ENCODE measurements at places on chromosomes 6 and 20.
A peak's percentile ranks its signal among the peaks of the same experiment; 100 is the strongest.

GRCh38 chr6:107699697-107700325 lies 124.3 kb downstream of the SCML4 start:
- DNase-seq, result no peak

DNA sequence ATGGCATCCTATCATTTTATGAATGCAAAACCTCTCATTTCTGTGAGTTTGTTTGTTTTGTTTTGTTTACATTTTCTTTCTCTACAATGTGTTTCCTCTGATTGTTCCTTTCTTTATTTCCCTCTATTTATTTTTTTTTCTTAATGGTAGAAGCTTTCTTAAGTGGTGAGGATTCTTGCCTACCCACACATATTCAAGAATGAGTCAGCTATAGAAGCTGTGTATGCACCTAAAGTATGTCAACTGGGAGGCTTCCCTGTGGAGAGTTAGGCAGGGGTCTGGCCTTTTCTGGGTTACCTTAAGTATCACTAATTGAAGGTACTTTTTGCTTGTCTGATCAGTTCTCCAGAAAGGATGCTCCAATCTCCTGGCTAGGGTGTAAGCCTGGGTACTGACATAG lies 354.0 kb downstream of the ESR1 start:
- DNase-seq, result no peak

DNA sequence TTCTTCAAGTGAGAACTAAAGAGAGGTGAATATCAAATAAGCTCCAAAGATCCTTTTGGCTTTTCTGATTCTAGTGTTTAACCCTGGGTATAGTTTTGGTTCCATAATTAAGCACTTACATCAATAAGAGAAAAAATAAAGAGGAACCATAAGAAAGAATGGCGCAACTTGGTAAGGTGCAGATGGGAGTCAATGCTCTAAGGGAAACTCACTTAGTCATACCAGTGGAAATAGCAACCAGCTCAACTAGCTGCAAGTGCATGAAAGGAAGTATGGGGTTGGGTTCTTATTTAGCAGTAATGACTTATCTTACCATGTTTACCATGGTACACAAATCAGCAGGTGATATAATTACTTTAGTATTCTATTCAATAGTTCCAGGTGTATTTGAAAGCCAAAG lies 296.5 kb upstream of the RUNX2 start:
- no peak for DNase-seq

DNA sequence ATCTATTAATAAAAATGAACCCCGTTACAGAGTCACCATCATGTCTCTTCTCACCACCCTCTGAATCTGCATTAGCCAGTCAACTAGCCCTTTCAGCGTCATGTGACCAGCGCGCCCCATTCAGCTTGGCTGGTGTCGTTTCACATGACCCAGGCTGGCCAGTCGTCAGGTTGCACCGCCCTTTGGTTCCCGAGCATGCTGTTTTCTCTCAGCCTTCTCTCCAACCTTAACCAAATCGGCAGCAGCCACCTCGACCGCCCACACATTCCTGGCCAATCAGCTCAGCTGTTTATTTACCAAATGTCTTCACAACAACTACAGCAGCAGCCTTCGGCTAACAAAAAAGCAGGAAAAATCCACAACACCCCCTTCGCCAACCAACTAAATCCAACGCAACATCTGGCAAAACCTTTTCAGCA lies 5.6 kb downstream of the SRSF3 start:
- DNase-seq, result peak; percentile 28

DNA sequence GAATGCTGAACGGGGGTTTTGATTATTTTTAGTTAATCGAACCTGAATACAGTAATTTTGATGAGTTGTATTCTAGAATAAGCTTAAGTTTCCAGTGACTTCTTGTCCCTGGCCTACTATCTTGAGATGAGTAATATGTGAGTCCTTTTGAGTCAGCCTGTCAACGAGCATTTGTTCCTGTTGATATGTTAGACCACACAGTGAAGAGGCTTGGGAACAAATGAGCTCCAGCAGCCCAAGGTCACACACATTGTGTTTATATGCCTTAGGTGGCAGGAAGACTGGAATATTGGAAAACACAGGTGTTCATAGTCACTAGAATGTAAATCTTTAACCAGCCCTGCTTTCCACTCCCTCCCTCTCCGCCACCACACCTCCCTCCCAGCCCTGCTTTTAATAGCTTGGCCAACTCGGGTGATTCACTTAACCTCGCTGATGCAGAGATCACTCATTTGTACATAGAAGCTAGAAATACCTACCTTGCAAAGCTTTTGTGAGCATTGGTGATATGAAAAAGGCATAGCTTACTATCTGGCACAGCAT lies 9.1 kb downstream of the SMPDL3A start:
- no peak for DNase-seq

- DNase-seq, result no peak
Observed at GRCh38 chr6:111986651-111987050, 67.3 kb upstream of the CCN6 start.

DNA sequence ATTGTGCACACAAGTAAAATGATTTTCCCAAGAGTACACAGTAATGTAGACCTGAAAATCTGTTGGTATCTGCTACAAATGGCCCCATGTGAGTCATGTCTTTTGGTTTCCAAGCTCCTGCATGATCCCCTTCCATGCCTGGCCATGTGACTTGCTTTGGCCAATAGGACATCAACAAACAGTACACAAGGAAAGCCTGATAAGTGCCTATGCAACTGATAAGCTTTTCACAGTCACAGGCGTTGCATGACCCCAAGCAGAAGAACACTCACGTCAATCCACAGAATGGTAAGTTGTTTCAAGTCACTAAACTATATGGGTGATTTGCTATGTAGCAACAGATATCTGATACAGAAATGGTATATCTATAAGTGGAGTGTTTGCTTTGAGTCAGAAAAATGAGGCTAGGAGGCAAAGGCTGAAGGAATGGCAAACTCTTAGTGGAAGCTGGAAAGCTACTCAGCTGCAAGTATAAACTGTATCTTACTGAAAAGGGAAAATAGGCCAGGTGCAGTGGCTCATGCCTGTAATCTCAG lies 160.1 kb upstream of the BEND3 start:
- DNase-seq, result no peak

- no peak for DNase-seq
Observed at GRCh38 chr6:11463398-11463780, 74.2 kb upstream of the TMEM170B start.

DNA sequence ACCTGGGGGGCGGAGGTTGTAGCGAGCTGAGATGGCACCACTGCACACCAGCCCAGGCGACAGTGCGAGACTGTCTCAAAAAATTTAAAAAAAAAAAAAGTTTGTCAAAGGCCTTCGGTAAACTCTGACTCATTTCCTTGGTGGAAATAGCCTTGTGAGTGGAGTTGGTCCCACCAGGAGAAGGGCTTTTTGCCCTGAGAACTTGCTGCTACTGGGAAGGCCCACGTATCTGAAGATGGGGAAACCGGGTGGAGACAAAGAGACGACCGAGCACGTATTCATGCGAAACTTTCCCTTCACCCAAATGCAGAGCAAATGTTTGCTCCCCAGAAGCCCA lies 51.7 kb downstream of the SLC22A23 start:
- DNase-seq, result no peak

GRCh38 chr6:53294095-53294494 lies 54.7 kb downstream of the ELOVL5 start:
- no peak for DNase-seq

- DNase-seq, result no peak
Observed at GRCh38 chr20:31485450-31486339, 10.6 kb downstream of the REM1 start.

DNA sequence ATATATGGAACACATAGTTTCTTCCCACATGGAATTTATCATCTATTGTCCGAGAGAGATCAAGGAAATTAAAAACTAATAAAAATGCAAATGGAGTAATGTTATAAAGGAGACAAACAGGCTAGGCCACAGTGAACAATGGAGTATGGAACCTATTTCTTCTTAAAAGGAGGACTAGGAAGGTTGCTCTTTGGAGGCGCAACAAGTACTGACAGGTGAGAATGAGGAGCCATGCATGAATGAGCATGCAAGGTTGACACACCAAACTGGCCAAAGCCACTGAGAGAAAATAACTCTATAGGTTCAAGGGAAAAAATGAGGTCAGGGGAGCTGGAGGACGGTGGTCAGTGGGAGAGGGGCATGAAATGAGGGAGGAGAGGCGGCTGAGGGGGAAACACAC lies 40.9 kb downstream of the PSMB1 start:
- DNase-seq, result no peak

DNA sequence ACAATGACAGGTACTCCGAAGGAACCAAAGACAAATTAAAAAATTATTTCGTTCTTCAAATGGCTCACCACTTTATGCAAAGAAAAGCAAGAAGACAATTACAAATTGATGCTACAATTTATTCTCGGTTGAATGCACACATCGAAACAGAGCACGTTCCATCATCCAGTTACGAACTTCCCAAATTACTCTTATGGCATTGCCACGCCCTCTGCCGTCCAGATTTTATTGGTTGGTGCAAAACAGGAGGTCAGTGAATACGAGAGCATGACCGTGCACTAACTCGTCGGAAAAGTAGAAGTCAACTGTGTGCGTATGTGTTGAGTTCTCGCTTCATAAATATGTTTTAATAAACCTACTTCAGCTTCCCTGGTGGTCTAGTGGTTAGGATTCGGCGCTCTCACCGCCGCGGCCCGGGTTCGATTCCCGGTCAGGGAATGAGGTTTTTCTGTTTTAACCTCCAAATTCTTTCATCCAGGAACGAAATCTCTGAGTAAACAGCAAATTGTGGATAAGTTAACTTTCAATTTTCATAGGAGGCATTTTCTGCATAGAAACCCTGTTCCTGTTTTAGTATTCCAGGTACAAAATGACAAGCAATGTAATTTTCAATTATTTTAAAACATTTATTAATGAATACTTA lies 23.2 kb downstream of the ZNF311 start:
- peak; percentile 55 for DNase-seq

DNA sequence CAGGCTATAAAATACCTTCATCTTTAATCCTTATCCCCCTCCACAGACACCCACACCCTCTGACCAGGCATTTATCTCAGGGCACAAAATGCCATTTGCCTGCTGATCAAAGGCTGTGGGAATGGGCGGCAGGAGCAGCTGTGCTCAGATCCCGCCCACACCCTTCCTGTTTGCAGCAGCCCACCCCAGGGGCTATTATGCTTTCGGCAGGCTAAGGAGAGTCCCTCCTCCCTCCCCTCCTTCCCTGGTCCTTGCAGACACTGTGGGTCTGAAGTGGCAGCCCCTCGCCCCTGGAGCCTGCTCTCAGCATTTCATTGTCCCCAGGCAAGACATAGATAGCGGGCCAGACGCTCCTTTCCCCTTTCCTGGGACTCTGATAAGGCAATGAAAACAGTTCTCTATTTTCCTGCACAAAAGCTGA lies 220.8 kb upstream of the HEY2 start:
- DNase-seq, result no peak

GRCh38 chr6:118553132-118553531 lies 5.0 kb downstream of the PLN start:
- DNase-seq, result no peak

DNA sequence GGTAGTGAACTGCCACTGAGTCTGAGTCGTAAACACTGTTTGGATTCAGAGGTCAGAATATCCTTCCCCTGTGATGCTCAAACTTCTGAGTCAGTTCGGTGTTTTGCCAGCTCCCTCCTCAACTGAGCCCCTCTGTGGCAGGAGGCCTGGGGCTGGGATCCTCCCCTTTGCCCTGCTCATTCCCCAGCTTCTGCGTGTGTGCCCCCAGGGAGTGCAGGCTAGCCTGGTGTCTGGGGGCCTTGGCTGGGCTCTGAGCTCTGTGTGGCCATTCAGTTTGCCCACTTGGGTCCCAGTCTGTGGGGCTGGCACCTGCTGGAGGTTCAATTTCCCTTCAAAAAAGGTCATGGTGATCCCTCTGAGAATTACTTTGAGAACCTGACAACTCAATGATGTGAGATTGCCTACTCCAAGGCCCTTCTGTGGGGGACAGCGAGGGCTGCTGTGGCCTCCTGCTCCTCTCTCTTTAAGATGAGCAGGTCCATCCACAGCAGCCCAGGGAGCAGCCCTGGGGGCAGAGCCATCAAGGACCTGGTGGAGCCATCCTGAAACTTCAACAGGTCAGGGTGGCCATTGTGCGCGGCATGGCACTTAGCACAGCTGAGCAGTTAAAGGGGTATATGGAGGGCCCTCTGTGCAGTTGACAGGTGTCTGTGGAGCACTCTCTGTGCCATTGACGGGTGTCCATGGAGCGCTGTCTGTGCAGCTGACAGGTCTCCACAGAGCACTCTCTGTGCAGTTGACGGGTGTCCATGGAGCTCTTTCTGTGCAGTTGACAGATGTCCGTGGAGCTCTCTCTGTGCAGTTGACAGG lies 147.2 kb downstream of the SYCP2 start:
- DNase-seq, result no peak

All from stimulated activated CD4-positive, alpha-beta T cell treated with anti-CD3 and anti-CD28 coated beads, Interleukin-2, amount 100 ng/mL, for 4 hours (primary cell).